ENCODE measurements at places on chromosomes 3 and 15.

DNA sequence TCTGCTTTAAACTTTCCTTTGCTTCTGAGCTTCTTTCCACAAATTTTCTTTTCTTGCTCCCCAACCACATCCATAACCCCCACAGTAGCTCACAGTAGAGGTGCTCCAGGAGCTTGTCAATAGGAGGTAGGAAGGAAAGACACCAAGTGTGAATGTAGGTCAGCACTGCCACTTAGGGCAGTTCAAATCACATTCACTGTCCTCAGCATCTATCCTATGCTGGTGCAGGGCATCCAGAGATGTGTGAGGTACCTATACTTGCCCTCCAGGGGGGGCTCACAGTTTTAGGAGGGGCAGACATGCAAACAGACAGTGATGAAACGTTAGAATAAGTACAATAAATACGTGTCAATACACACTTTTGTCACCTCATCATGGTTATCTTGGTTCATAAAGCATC lies 1.5 kb upstream of the SPSB4 start:
- no peak for DNase-seq

DNA sequence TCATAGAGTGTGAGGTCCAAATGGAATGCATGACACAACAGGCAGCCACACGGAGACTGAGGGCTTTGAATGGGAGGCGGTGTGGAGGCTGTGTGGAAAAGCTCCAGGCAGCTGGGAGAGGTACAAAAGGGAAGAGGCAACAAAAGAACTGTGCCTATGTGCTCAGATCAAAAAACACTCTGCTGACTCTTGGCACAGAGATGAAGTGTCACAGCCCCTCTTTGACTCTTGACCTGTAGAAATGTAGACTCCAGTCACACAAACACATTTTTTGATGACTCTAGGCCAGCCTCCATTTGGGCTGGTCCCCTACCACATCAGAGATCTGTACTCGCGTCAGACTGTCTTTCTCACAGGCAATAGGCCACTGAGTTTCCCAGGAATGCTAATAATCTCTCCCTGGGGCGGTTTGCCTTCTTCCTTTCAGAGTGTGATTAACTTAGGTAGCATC lies 456.0 kb downstream of the TUSC7 start:
- DNase-seq, result no peak

- DNase-seq, result no peak
These were observed 13.4 kb downstream of the H1-8 start for GRCh38 chr3:129556358-129556695.

- DNase-seq, result no peak
These were observed 191.4 kb upstream of the LRIG1 start for GRCh38 chr3:66692042-66692765.

GRCh38 chr3:157865352-157866000 lies 240.7 kb downstream of the SHOX2 start:
- DNase-seq, result peak; percentile 11

- no peak for DNase-seq
These were observed 55.3 kb upstream of the NUDT16 start for GRCh38 chr3:131326307-131326706.

GRCh38 chr3:28326458-28326926 lies 22.0 kb upstream of the ZCWPW2 start:
- DNase-seq, result no peak

GRCh38 chr3:14452740-14453710 lies 50.6 kb downstream of the SLC6A6 start:
- DNase-seq, result no peak

- DNase-seq, result no peak
These were observed 5.6 kb downstream of the CHRNA3 start for GRCh38 chr15:78615151-78615589.

- no peak for DNase-seq
These were observed 221.8 kb downstream of the CBLB start for GRCh38 chr3:105647047-105647446.

All from T-helper 17 cell (primary cell).